CD8-positive, alpha-beta memory T cell (primary cell): ENCODE measurements at places on chromosomes 1 and 21. TPM values are rescaled to one million over a fixed set of nuclear protein-coding genes. Genes with fewer than 3 reads are reported as not detected.

Gene FLG2
- not detected for total RNA-seq

Gene PKN2
- total RNA-seq = 17.8 TPM

Gene ARMH1
- 33.3 TPM for total RNA-seq

GRCh38 chr1:234369784-234370183 is 3.5 kb upstream of the COA6 start:
- DNase-seq = no peak
- no peaks in the 10 kb centered on the region for H3K27me3 ChIP-seq
- no peak overlapping the region for H3K27ac ChIP-seq
- no peaks in the 10 kb centered on the region for H3K36me3 ChIP-seq

DNA sequence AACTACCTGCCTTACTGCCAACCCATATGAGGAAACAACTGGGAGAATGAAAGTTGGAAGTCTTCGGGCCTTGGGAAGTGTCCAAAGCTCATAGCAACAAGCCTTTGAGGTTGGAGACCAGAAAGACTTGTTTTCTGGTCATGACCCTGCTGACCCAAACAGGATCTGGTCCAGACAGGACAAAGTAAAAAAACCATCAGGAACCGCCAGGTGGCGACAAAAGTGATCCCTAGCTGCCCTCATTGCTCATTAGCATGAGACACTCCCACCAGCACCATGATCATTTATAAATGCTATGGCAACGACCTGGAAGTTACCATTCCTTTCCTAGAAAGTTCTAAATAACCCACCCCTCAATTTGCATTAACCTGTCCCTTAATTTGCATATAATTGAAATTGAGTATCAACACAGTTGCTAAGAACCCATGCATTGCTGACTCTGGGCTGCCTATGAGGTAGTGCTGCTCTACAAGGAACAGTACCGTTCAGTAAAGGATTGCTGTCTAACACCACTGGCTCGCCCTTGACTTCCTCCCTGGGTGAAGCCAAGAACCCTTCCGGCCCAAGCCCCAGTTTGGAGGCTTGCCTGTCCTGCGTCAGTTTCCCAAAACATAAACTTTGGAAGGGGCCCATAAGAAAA is 89.0 kb downstream of the URB2 start:
- no peak overlapping the region for H3K27ac ChIP-seq
- H3K27me3 ChIP-seq = no peaks in the 10 kb centered on the region
- DNase-seq = peak; percentile 15
- no peaks in the 10 kb centered on the region for H3K36me3 ChIP-seq

DNA sequence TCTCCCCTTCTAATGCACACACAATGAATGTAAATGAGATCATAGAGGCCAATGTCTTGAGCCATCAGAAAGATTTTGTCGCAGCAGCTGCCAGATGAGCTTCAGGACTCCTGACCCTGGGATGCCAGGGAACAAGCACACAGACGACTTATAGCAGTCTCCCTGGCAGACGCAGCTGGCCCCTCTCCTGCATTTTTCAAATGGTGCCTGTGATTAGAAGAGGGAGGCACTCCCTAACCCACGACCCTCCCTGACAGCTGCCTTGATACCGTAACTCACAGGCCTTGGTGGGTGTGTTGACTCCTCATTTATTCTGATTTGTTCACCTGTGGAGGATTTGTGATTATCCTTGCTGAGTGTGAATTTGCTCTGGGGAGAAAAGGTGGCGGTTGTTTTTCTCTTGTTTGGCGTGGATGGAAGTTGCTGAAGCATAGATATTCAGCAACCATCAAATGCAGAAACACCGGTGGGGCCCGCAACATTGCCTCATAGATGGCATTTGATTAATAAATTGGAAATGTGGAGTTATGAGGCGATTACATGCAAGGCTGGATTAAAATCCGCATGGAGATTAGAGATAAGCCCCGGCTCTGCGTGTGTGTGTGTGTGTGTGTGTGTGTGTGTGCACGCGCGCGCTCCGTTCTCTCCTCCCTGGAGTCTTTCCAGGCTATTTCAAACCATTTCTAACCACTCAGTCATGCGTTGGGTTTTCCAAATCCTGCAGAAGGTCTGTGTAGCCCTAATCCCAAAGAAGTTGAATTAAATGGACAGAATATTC is 2.1 kb upstream of the RD3 start:
- H3K4me1 ChIP-seq = no peaks in the 10 kb centered on the region
- no peaks in the 10 kb centered on the region for H3K36me3 ChIP-seq
- no peak overlapping the region for H3K4me3 ChIP-seq
- H3K27me3 ChIP-seq = no peaks in the 10 kb centered on the region
